Natural killer cell (primary cell): ENCODE measurements at places on chromosomes 7 and 10.

GRCh38 chr10:59387951-59388670 lies 25.8 kb upstream of the FAM13C start:
- DNase-seq = no peak

DNA sequence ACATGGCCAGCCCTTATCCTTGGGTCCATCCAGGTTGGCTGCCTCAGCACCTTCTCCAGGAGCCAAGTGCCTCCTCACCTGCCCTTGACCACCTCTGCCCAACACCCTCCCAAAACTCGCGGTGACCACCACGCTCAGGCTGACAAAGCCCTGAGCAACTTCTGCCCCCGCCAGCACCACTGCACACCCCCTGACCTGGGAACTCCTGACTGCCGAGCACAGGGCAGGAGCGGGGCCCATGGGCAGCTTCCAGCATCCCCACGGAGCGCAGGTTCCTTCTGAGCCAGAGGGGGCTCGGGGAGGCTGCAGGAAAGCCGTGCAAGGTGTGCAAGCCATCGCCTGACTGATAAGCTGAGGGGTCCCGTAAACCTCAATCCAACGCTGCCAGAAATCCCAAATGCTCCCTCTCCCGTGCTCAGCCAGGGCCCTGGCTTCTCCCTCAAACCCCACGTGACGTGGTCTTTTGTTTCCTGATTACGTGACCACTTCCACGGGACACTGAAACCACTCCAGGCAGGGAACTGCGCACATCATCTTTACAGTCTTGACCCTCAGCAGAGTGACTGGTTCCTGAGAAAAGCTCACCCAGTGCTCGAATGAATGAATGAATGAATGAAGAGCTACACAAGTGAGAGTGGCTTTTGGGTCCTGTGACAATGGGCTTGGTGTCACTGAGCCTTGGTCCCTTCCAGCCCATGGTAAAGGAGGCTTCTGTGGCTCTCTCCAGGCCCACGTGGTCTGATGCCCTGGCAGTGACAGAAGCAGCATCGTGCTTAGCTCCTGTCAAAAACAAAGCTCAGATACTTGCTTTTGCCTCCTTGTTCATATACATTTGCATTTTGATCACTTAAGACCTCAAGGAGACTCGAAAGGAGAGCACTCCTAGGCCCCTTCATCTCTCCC lies 249.8 kb upstream of the PPP2R2D start:
- DNase-seq = no peak

DNA sequence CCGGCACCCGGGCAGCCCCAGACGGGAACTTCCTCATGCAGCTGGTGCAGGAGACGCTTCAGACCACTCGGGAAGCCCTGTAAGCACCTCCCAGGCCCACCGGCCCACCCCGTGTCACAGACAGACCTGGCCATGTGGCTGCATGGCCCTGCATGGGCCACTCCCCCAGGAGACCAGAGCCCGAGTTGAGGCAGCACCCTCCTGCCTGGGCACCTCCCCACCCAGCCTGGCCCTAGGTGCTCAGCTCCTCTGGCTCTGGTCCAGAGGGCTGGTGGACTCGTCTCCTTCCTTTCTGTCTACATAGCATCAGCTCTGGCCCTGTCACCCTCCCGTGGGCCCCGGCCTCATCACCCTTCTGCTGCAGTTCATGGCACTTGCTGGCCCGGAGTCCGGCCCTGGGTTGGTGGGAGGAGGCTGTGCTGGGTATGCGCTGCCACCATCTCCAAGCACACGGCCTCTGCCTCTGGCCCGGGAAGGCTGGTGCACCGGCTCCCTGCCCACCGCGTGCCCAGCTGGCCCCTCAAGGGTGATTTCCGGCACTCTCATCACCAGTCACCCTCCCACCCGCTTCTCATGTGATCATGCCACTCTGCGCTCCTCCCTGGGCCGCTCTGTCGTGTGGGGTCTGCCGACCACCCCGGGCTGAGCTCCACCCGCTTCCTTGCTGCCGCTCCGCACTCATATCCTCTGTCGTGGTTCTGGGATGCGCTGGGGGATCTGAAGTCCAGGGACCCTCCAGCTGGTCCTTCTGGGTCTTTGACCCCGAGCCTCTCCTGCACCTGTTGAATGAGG lies 53.1 kb upstream of the DPYSL4 start:
- no peak for DNase-seq

- no peak for DNase-seq
These were observed 160.3 kb downstream of the EGFR start for GRCh38 chr7:55178863-55179773.

- no peak for DNase-seq
These were observed 6.4 kb upstream of the RPP30 start for GRCh38 chr10:90865401-90865800.

DNA sequence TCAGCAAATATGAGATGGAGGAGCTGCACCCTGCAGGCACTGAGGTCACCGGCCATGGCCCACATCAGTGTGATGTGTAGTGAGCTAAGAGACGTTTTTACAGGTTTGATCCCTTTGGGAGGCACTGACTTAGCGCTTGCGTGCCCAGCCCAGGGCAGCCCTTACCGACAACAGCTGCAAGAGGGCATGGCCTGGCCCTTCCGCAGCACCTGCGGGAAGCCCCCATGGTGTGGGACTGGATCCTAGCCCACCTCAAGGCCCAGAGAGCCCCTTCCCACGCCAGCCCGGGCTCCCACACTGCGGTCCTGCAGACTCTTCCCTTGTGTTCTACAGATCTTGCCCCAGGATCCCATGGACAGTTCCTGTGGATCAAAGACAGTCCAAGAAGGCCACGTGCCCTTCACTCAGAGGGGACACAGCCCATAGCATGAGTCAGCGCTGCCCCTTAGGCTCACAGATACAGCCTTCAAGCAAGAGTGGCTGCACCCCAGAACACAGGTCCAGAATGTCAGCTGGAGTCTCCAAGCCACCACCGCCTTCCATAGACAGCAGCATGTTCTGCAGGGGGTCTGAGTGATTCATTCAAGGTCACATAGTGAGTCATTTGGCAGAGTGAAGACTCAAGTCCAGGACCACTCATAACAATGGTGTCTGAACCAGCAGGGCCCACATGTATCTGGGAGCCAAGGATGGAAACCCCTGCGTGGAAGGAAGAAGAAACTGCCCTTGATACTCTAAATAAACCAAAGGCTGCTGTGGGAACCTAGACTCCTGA lies 25.4 kb downstream of the TLL2 start:
- DNase-seq = no peak

DNA sequence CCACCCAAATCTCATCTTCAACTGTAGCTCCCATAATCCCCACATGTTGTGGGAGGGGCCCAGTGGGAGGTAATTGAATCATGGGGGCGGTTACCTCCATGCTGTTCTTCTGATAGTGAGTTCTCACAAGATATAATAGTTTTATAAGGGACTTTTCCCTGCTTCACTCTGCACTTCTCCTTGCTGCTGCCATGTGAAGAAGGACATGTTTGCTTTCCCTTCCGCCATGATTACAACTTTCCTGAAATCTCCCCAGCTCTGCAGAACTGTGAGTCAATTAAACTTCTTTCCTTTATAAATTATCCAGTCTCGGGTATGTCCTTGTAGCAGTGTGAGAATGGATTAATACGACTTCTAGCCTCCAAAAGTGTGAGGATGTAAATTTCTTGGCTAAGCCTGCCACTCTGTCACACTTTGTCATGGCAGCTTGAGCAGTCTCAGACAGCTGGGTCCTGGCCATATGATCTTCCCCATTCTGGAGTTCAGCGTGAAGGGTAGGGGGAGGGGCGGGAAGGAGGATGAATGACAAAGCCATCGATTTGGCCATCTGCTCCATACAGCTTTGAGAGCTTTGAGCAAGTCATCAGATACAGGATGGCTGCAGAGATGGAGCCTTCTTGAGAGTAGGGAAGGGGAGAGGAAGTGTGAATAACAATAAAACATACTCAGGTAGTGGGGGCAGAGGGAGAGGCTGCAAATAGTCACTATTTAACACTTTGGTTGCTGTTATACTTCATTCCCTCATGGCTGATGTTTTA lies 19.1 kb upstream of the INPP5F start:
- DNase-seq = no peak

- no peak for DNase-seq
These were observed 70.8 kb downstream of the LRRC17 start for GRCh38 chr7:102983602-102984001.

- no peak for DNase-seq
These were observed 27.3 kb downstream of the TFAM start for GRCh38 chr10:58412502-58412961.

DNA sequence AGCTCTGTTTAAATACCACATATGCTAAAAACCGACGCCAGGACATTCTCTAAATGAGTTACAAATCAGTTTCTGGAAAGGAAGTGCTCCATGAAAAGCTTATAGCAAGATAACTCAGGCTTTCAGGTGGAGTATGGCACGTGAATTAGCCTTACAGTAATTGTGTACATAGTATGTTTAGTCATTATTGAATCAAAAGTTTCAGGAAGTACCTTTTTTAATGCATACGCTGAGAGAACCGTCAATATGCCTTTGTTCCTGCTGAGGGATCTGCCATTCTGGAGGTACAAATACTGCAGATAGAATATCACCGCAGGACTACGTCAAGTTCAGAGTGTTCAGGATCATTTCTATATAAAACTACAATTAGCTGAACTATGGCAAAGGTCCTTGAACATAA lies 45.7 kb downstream of the ANKMY2 start:
- no peak for DNase-seq
